ENCODE measurements at places on chromosomes 7 and 10. TPM values are rescaled to one million over a fixed set of nuclear protein-coding genes. Genes with fewer than 3 reads are reported as not detected.

DNA sequence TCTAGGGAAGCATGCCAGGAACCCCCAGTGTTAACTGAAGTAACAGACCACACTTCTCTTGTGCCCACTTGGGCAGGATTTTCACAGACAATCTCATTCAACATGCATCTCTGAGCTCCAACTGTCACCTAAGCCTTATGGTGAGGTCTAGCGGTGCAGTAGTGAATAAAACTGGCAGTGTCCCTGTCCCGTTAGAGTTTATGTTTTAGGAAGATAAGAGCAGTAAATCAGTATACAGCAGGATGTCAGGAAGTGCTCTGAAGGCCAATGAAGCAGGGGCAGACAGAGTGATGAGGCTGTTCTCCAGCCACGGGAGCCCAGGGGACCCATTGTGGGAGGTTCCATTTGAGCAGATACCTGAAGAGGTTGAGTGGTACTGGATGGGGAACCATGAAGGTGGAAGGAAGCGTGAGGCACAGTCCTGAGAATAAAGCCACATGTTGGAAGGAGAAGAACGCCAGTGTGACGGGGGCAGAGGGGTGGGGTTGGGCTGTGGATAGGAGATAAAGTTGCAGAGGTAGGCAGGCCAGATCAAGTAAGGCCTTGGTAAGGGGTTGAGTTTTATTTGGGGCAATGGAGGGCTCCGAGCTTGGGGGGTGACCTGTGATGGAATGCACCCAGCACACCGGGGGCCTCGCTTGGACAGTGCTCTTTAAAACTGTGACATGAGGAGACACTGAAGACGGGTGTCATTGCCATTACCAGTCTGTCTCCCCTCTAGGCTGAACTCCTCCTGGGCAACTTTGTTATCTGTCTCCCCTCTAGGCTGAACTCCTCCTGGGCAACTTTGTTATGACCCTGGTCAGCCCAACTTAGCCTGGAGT is 6.6 kb downstream of the GDF10 start:
- peak; percentile 32 for DNase-seq

GRCh38 chr7:122040147-122040546 is 103.9 kb downstream of the AASS start:
- no peak for DNase-seq

DNA sequence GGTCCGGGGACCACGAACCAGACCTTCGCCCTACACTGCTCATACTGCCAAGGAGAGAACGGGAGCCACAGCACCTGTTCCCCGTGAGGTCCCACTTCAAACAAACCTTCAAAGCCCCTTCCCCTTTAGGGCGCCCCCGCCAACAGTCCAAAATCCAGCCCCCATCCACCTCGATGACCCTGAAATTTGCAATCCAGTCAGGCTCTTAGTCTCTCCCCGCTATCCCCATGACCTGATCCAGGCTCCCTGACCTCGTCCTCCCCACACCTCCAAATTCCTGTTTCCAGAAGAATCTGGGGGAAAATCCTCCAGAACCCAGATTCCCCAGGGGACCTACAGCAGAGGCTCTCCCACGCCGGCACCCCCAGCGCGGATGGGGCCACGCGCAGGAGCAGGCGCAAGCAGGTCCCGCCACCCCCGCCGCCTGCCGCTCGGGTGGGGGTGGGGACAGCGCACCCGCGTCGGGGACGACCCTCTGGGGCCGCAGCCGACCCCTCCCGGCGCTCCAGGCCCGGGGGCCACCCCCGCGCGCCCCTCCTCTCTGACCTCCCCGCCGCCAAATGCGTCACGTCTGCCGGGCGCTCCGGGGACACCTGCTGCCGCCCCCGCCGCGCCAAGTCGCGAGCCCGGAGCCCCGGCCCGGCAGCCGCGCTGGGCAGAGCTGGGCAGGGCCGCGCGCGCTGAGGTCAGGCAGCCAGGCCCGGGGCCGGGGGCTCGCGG is 753 bp downstream of the CAMK2B start:
- no peak for DNase-seq

- DNase-seq = no peak
Measured at GRCh38 chr10:114631090-114631665, 26.9 kb downstream of the ABLIM1 start.

- DNase-seq = no peak
Measured at GRCh38 chr10:306675-307185, 171.5 kb downstream of the ZMYND11 start.

GRCh38 chr7:116857052-116857451 is 5.3 kb upstream of the CAPZA2 start:
- no peak for DNase-seq

GPR146 gene
- total RNA-seq = 33.9 TPM

DNA sequence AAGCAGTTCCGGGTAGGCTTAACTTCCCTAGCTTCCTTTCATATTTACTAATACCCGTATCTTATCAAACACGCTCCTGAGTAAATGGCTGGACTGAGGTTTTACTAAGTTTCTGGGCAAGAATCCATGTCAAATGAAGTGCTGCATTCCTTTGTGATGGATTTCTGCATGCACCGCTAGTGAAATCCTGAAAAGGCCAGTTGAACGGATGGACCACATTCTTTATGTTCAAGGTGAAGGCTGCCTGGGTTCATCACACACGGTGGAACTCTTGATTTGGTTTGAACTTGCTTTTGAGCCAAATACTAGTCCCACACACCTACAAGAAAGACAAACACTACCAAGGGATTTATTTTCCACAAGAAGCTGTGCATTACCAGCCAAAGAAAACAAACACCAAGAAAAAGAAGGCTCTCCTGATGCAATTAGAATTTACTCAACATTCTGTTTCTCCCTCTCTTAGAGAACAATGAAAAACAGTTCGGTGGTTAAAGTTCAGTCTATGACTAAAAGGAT is 255.0 kb upstream of the SEMA3C start:
- DNase-seq = no peak

DNA sequence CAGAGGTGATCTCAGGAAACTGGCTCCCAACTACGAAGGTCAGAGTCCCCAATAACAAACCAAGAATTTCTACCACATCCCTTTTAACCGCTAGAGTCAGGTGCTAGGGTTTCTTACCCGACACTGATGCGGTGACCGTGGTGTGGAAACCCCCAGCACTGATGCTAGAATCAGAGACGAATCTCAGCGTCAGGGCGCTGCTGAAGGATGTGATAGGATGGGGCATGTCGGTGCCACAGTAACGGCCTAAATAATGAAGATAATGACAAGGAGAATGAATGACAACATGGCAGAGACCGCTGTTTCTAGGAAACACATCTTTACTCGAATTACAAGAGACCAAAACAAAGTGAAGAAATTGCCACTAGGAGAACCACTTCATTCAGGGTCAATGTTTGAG is 131.1 kb upstream of the RSU1 start:
- DNase-seq = no peak

GRCh38 chr7:65238785-65239184 is 134.9 kb upstream of the ZNF92 start:
- no peak for DNase-seq

- DNase-seq = no peak
Measured at GRCh38 chr10:86413046-86413728, 46.6 kb upstream of the GRID1 start.

PLCE1 gene
- total RNA-seq = under 0.01 TPM

GRCh38 chr7:105024734-105025133 is 10.7 kb downstream of the KMT2E start:
- no peak for DNase-seq

MACROH2A2 gene
- total RNA-seq = 2.2 TPM

AKR1C8 gene
- total RNA-seq = under 0.01 TPM

TCAF1 gene
- total RNA-seq = 38.2 TPM
